ENCODE measurements at places on chromosomes 1 and 21.

GRCh38 chr1:100995198-100995988 lies 30.2 kb downstream of the DPH5 start:
- DNase-seq, result no peak

GRCh38 chr21:31753949-31754707 lies 22.2 kb upstream of the SCAF4 start:
- DNase-seq, result no peak

- peak; percentile 14 for DNase-seq
These were observed 45.6 kb downstream of the IL23R start for GRCh38 chr1:67211589-67212563.

GRCh38 chr21:41921021-41921420 lies 32.8 kb downstream of the C2CD2 start:
- no peak for DNase-seq

GRCh38 chr1:150813028-150813707 lies 5.1 kb upstream of the CTSK start:
- no peak for DNase-seq

DNA sequence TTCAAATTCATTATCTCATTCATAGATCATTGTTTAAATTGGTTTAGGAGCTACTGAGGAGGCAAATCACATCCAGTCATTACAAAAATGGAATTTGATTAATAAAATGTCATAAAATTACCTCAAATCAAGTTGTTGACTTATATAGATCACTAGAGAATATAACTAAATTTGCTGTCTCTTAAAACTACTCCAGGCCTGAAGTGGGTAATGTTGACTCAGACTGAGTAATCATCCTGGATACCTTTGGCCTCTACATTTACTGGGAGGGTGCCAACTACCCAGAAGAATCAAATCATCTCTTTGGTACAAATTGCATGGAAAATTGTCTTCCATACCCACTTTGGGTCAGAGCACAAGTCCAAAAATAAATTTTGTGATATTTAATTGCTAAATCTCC lies 191.2 kb upstream of the GREM2 start:
- no peak for DNase-seq

DNA sequence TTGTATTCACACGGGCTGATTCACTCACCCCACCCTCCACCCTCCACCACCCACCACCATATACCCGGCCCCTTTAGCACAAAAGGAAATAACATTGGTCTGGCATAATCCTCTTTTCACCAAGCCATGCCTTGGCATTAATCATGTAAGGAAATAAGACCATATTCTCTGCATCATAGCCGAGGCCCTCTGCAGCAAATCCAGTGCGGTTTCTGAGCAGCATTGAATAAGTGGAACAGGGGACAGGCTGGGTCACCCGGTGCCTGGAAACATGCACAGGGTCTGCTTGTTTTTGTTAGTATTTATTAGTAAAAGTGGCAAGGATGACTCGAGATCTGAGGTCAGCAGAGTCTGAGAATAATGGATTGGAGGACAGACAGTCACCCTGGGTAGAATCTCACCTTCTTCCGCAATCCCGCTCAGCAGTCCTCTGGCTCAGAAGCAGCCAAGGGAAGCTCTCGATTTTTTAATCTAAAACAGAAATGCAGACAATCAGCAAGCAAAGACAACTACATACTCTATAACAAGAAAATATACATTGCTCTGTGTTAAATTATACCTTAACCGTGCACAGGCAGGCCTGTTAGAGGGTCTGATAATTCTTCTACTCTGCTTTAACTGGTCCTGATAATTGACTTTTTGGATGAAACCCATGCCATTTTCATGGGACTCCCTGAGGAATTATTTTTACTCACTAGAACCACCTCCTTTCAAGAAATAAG lies 52.4 kb upstream of the CDC42BPA start:
- no peak for DNase-seq

- no peak for DNase-seq
These were observed 123.5 kb downstream of the OLFML2B start for GRCh38 chr1:161900160-161900559.

GRCh38 chr1:204505674-204506200 lies 10.5 kb upstream of the MDM4 start:
- no peak for DNase-seq

Data from activated CD8-positive, alpha-beta memory T cell treated with anti-CD3 and anti-CD28 coated beads for 1 hour (primary cell).